Stomach (tissue), 19 donors: ENCODE measurements at places on chromosomes 4 and X. TPM values are rescaled to one million over a fixed set of nuclear protein-coding genes. Genes with fewer than 3 reads are reported as not detected.

DNA sequence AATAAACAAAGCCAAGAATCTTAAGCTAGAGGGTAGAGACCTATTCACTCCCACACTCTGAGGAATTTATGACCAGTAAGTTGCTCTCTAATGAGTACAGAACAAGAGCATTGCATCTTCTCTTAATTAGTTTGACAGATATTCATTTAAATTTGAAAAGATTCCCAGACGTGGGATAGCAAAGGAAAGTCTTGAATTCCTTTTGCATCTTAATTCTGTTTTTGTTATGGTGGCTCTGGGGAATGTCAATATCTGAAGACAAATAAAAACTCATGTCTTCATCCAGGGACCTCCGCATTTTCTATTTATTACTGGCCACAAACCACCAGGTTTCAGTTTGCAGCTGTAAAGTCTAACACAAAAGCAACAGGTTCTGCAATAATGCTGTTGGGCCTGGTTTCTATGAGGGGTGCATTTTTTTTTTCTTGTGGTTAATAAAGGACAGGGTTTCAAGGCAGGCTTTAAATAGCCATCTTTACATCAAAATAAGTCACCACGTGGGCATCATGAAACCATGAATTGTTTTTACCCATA is 172.3 kb downstream of the SHROOM3 start:
- DNase-seq = no peak

GRCh38 chr4:96139251-96139929 is 299.5 kb downstream of the PDHA2 start:
- DNase-seq = no peak

DNA sequence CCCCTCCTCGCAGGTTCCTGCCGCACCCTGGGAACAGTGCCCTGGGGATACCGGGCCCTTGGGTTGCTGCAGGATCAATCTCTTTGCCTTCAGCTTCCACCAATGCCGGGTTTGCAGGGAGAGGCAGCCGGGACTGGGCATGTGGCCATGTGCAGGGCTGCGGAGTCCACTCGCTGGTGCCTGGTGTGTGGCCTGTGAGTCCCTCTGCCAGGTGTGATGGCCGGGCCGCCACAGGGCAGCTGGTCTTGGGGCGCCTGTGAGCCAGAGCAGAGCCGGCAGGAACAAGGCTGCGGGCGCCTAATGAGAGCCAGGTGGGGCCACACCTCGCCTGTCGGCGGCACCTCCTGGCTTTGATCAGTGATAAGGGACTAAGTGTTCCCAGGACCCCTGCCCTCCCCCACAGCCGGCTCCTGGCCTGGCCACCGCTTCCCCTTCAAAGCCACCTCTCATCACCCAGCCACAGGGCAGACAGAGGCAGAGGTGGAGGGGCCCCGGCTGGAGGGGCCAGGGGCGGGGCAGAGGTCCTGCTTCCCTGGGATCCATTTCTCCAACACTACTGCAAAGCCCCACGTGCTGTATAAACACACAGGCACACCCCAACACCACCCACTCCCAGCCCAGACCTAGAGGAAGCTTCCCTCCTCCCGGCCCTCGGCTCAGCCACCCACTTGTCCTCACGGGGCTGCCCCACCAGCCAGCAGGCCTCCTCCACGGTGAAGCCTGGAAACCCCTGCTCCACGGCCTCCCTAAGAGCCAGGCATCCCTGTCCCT is 132.7 kb downstream of the CPZ start:
- peak; percentile 39 for DNase-seq

DNA sequence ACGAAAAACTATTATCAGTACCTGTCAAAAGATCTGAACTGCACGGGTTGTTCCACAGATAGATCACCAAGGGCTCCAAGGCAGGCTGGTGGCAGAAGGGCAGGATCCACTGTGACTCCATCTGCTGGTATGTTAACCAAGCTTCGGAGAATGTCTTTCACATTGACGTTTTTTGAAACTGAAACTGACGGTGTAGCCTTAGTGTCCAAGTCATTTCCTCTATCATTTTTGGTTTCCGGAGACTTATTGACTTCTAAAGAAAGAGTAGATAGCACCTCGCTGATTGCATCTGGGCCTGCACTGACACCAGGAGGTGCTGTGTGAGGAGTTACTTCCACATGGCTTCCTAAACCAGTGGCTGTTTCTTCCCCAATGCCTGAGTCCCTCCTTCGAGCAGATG is 186.9 kb downstream of the LRBA start:
- no peak for DNase-seq

DNA sequence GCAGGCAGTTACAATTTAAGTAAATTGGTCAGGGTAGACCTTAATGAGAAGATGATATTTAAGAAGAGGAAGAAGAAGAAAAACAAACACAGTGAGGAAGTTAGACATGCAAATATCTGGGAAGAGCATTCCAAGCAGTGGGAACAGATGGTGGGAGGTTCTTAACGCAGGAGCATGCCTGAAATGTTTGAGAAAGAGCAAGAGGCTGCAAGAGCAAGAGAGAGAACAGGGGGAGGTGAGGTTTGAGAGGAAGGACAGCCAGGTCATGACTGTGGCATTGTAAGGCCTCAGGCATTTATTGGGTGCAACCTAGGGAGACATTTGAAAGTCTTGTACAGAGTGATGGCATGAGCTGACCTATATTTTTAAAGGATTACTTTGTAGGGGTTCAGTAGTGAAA is 136.0 kb downstream of the UGT8 start:
- no peak for DNase-seq

DNA sequence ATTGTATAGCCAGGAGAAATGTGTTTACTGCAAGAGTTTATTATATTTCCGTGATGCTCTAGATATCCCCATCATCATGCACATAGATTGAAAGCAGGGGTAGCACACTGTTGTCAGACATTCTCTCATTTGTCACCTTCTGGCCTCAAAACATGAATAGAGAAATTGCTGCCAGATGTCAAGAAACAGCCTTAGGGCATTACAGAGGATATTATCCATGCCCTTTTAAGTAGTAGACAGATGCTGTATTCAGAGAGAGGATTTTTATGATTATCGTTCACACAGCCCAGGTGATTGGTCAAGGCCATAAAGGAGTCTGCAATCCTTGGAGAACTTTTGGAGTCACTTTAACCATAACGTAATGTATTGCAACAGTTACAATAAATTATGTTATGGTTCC is 1961.5 kb upstream of the TENM3 start:
- DNase-seq = no peak

DNA sequence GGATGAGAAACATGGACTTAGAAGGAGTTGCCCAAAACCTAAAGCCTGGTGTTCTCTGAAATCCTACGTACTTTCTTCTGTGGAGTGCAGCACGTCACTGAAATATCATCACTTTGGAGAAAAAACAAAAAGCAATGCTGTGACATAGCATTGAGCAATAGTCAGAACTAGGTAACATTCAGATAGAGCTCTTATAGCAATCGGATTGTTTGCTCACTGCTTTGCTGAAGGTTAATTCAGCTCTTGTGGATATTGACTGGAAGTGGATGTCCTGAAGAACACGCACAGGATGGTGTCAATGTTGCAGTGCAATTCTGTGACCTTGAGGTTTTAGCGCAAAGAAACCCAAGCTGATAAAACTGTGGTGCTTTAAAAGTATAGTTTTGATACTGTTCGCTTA is 114.2 kb upstream of the GRXCR1 start:
- no peak for DNase-seq

- no peak for DNase-seq
Observed at GRCh38 chr4:2944586-2945526, 18.4 kb downstream of the NOP14 start.

DNA sequence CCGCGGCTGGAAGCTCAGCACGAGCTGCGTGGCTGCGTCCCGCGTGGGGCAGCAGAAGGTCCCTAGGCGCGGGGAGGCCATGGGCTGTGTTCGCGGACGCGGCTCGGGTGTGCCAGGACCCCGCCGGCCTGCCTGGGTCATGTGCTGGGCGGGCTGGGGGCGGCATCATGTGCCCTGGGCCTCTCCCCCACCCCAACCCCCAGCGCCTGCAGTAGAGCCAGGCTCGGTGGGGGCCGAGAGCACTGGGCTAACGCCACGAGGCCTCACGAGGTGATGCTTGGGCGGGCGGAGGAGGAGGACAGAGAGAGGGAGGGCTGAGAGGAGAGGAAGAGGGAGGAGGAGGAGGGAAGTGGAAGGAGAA is at the start of gene GPR143:
Gene GPR143, minus strand, starts transcription at position 111 of the 361 bp plus-strand sequence. Its CDS starts 30 bp downstream, at position 81.
- DNase-seq = no peak

- DNase-seq = peak; percentile 72
Observed at GRCh38 chrX:150508451-150509367, 59.7 kb upstream of the MTM1 start.

DNA sequence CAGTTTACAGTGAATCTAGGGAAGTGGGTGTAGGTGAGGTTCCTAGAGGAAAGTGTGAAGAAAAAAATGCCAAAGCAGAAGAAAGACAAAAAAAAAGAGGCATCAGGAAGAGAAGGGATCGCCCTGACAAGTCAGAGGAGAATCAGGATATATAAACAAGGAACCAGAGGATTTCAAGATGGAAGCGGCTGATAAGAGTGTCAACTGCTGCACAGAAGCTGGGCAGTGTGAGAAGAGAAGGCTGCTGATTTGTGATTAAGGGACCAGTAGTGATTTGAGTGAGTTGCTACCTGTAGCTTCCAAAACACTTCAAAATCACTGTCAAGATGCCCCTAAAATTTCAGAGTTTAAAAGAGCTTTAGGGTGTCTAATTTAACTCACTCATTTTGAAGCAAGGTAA is 258.2 kb downstream of the PPP3CA start:
- DNase-seq = no peak

DNA sequence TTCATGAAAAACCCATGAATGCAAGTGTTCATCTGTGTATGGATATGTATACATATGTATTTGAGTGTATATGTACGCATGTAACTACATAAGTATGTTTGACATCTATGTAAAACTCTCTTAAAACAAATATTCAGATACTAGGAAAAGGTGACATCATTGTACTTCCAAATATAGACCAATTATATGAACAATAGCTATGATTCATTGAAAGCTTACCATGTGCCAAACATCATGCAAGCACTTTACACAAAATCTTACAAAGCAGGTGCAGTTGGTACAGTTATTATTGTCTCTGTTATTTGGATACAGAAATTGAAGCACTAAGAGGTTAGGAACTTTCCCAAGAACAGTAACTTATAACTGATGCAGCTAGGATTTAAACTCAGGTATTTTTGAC is 21.4 kb downstream of the MAGEB17 start:
- no peak for DNase-seq

- DNase-seq = peak; percentile 3
Observed at GRCh38 chrX:47749185-47749967, 87.3 kb upstream of the ZNF81 start.

DNA sequence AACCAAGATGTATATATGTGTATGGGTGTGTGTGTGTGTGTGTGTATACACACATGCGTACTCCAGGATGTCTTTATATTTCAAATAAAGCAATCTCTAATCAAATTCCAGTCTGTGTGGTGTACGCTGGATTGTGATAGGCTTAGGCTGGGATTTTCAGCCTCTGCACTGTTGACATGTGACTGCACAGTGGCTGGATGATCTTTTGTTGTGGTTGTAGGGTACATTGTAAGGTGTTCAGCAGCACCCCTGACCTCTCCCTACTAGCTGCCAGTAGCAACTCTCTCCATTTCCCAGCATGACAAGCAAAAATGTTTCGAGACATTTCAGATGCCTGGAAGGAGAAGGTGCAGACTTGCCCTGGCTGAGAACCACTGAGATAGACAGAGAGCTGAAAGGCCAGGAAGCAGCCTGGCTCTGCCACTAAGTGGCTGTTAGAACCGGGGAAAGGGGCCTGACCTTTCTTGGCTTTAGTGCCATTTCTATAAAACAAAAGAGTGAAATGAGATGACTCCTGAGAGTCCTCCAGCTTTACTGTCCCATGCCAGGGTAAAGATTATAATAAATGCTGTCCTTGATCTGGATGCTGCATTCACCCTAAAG is 10.5 kb downstream of the PGM2 start:
- no peak for DNase-seq

DNA sequence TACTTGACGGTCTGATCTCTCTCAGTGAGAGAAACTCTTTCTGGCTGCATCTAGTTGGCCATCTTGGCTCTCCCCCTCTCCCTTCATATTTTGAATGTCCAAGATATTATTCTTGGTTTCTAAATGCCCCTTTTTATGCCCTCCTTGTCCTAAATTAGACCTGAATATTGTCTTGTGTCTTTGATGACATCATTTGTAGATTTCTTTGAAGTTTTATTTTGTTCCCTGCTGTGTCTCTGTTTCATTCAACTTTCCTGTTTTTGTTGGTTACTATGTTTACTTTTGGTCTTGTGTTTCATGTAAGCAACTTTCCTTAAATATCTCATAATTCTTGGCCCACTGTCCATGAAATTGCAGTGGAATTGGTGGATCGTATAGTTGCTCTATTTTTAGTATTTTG is 46.1 kb upstream of the PASD1 start:
- no peak for DNase-seq

DNA sequence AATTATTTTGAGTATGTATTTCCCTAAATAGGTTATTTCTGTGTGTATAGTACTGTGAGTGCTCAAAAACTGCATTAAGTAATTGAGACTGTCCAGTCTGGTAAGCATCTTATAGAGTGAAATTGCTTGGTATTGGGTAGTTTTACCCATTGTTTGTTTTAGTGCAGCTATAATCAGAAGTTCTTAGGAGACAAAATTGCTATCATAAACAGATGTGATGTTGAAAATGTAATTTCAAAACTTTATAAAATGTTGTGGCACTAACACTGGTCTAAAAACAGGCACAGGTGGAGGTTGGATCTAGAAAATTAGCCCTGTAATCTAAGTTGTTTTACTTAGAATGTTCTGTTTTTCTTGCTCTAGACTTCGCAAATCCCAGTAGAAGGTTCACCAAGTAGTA is 46.8 kb downstream of the RAPGEF2 start:
- DNase-seq = no peak

DNA sequence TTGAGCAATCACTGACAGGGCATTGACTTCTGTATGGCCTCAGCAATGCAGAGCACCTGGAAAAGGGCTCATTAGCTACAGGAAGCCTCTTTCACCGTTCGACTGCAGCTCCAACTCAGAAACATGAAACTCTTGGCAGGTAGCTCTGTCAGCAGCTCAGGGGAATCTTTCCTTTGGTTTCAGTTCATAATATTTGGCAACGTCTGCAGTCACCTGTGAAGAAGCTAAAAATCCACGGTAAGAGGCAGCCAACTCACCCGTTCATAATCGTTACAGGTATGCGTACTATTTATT is 354.9 kb downstream of the CAMK2D start:
- no peak for DNase-seq

The MAGEB10 gene
- polyA plus RNA-seq = not detected

The SPANXN3 gene
- not detected for polyA plus RNA-seq

The SLC2A9 gene
- polyA plus RNA-seq = 0.61 TPM

The STOX2 gene
- polyA plus RNA-seq = 2.1 TPM

The DKC1 gene
- 20.5 TPM for polyA plus RNA-seq

The SRPX gene
- 33.1 TPM for polyA plus RNA-seq

The GRIA2 gene
- not detected for polyA plus RNA-seq

The SLC6A14 gene
- 2.8 TPM for polyA plus RNA-seq

The IL21 gene
- not detected for polyA plus RNA-seq
